ENCODE measurements at places on chromosomes 4 and X.

DNA sequence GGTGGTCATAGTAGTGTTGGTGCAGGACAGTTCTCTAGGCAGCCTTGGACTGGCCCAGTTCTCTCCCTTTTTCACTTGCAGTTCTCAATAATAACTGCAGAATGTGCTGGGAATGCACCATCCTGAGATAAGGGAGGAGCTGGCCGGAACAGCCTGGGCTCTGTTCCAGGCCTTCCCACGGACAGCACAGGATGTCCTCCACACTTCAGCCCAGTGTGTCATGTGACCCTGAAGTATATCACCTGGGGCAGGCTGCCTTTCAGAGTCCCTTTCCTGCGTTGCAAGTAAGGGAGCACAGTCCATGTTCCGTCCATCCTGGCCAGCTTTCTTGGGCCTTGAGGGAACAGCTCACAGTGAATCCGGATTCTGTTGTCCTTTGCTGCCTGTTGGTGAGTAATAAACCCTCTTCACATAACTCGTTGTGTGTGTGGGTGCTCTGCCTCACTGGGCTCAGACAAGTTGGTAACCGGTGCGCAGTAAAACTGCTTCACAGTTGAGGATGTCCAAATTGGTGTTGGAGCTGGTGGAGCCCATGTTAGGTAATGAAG is 32.3 kb upstream of the BBS12 start:
- DNase-seq = peak; percentile 15

GRCh38 chr4:175559126-175559525 is 252.9 kb downstream of the GPM6A start:
- no peak for DNase-seq

DNA sequence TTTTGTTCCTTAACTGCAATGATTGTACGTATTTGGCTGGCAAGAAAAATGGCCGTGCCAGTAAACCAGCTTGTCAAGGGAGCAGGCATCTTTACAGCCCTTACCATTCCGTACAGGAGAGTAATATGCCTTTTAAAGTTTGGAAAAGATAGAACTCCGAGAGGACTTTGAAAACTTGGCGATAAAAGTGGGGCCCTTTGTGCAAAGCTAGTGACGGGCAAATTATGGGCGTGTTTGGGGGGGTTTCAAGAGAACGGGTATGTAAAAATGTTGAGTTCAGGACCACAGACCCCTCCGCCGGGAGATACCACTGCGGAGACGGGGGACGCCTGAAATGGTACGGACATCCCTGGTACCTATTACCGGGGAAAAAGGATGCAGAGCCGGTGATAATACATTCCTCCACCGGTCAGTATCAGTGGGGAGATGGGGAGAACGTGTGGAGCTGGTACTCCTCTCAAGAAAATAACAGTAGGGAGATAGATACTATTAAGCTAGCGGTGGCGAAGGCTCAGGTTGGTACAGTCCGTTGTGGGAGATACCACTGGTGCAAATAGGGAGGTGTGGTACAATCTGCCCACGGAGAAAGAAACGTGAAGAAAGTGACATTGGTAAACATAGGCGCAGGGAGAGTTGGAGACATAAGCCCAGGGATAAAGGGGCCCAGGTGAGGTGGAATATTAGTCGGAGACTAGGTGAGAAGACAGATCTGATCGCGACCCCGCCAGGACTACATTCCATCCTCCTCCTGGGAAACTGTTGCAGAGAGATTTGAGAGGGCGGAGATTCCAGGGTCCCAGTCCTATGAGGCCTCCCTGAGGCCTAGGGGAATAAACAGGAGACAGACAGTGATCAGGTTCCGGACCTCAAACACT is 14.5 kb downstream of the SPACA5 start:
- DNase-seq = peak; percentile 80

DNA sequence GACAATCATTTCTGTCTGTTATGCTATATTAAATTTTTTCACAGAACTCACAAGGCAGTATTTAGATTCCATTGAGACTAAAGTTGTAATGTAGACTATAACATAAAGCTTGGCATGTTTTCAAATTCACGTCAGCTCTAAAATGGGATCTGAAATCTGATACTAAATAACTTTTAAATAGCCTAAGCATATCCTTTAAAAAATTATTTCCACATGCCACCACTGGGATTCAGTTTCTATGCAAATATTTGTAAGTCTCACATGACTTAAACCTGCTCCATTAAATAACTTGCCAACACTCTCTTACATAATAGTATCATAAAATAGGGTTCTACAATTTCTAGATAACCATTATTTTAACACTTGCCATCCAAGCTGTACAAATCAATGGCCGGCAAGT is 32.4 kb downstream of the KLHL8 start:
- peak; percentile 63 for DNase-seq

GRCh38 chrX:16785247-16786138 is 773 bp upstream of the TXLNG start:
- DNase-seq = no peak

DNA sequence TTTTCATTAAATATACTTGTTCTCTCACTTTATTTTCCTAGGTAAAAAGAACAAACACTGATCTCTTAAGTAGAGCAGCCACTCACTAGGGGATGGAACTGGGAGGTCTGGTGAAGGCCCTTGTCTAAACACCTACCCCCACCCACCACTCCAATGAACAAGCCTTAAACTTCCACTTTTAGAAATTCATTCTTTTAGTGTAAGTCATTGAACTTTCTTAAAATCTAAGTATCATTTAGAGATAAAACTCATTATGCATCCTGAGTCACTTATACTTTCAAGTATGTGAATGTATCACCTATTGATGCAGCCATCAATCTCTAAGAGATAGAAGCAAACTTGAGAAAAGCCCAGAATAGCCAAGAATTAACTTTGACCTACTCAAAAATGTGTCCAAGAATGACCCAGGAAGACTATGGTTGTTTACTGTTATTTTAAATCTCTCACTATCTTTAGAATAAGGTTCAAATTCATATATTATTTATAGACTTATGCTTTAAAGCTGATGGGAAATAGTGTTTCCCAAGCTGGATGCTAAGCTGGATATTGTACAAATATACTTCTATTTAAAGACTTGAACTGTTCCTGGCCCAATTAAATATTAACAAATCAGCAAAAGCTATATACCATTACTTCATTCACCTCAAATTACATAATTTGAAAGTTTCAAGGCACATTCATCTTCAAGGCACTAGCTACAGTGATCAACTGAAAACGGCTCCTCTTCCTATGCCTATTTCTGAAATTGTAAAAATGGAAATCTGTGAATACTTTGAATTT is 49.5 kb downstream of the CAMK2D start:
- DNase-seq = peak; percentile 9

DNA sequence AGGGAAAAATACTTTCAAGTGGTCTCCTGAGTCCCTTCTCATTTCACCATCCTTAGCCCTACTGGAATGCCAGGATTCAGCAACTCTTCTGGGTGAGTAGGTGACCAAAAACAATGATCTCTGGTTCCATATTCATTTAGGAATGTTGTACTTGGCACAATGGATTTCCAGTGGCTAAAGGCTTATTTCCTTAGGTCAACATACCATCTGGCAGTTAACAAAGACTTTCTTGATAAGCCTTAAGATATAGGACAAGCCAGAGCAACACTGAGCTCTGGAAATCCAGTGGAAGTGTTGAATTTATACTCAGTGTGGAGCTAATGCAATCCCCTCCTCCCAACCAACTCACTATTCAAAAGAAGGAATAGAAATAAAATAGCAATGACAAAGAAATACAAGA is 139.4 kb upstream of the EMCN start:
- peak; percentile 33 for DNase-seq

GRCh38 chr4:15784959-15785634 is 7.0 kb downstream of the CD38 start:
- no peak for DNase-seq

DNA sequence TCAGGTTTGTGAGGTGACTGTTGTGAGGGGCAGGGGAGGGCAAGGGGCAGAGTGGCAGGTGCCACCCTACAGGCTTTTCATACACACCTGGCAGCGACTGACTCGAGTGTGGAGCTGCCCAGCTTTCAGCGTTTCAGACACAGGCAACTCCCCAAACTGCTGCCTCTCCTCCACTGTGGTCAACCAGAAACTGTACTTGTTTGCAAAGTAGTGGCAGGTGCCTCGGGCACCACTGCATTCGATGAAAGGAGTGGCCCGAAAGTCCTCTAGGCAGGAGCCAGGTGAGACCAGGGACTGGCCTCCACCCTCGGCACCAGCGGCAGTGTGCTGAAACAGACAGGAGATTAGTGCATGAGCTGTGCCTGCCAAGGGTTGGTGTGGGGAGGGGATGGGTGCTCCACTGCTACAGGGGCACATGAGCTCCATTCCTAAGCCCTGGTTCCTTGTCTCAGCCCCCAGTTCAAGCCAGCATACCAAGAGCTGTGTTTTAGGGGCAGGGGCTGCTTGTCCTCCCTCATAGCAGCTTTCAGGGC is 65.4 kb downstream of the ATG4A start:
- no peak for DNase-seq

- DNase-seq = no peak
Measured at GRCh38 chrX:46263494-46263893, 281.7 kb downstream of the ZNF674 start.

Data from fibroblast of skin of back (primary cell).